ENCODE measurements at places on chromosomes 6 and 20.

DNA sequence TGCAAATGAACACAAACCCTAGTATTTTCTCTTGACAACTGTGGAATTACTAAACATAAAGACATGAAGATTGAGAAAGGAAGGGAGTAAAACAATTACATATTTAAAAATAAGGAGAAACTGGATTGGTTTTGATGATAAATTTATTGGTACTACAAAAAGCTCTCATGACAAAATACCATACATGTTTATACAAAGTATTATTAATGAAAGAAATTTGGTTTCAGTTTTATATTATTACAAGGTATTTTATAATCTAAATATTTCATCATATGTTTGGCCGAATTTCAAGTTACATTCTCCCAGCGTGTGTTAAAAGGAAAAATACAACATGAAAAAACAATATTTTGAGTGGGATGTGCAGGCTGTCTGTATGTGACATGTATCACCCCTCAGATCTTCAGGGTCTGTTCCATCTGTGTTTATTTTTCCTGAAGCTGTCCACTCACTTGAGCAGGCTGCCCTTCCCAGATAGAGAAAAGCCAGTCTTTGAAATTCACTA, 568.4 kb downstream of the NKAIN2 start:
- no peak for DNase-seq

DNA sequence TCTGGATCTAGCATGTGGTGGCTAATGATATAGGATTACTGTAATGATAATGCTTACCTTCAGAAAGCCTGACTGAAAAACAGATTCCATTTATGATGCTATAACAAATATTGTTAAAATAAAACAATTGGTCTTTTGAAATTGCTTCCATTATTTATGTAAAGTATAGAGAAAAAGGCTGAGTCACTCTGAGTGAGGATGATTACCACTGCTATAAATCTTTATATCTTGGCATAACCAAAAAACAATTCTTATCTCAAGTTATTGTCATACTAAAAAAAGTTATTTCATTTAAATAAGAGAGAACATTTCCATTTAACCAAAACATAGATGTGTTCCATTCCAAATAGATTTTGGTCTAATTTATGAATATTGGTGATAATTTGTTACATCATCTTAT, 53.0 kb upstream of the DST start:
- no peak for DNase-seq

DNA sequence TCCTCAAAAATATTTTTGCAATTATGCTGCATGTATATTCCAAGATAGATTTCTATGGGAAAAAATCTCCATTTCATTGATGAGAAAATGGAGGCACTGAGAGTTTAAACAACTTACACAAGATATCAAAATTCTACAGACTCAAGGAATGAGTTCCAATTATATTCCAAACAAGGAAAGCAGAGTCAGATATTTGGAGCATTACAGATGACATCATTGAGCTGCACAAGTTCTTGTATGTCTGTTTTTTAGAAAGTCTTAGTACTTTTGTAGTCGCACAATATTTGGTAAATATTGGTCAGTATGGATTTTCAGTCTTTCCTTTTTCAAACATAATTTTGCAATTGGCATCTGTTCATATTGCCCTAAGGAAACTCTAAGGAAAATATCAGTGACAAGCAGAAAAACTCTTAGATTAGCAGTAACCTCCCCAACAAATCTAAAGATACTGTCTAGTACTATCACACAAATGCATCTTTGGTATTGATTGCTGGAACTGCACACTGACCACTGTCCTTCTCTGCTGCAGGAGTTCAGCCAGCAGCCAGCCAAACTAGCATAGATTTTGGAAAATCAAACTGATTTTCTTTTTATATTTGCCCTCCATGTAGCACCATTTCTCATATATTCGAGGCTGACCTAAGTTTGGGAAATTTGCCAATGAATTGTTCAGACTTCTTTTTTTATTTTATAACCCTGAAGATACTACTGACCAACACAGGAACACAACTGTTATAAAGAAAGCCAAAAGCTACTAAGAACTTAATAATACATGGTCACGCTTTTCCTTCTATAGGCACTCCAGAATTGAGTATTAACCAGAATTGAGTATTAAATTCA, 51.7 kb upstream of the TBX18 start:
- no peak for DNase-seq

DNA sequence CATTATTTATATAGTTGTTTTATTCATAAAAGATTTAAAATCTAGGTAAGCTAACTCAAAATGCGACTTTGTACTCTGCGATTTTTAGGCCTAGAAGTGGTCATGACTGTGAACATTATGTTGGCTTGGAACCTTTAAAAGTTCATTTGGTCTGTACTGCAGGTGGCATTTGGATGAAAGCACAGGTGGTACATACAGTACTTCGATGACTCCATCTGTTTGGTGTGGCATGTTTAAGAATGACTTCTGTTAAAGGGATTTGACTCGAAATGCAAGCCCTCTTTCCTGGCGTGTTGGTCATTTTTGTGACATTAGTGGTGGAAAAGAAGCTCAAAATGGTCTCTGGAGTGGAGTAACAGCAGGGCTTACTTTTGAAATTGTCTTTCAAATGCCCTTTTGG, 118.1 kb downstream of the UST start:
- DNase-seq: no peak

DNA sequence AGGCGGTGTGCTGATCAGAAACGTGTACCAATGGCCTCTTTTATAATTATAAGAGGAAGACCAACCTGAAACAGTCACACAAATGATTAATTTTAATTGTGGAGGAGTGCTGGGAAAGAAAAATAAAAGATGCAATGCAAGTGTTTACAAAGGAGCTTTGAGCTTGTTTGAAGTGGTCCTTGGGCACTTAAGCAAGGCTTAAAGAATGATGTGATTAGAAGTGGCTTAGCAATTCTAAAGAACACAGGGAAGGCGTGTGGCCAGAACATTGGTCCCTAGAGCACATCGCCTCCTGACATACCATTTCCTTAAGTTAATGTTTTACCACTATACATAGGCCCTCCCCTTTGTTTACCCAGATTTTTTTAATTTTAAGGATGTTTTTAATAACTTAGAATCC, 26.1 kb downstream of the PTPN1 start:
- DNase-seq: no peak

GRCh38 chr6:68186870-68187269, 448.2 kb upstream of the ADGRB3 start:
- no peak for DNase-seq

DNA sequence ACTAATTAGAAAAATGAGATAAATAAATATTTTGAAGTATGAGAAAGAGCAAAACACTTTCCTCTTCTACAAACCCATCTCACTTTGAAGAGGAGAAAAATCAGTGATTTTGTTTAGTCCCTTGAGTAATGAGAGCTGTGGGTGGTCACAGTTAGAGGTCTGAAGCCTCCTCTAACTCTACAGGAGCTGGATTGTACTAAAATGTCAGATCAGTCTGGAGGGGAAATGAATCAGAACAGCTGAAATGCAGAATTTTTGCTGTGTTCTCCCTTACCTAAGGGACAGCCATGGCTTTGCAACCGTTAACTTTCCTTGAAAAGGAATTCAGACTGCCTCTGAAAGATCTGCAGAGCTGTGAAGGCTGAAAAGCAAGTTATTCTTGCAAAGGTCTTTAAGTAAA, 11.4 kb upstream of the RFPL4B start:
- no peak for DNase-seq

DNA sequence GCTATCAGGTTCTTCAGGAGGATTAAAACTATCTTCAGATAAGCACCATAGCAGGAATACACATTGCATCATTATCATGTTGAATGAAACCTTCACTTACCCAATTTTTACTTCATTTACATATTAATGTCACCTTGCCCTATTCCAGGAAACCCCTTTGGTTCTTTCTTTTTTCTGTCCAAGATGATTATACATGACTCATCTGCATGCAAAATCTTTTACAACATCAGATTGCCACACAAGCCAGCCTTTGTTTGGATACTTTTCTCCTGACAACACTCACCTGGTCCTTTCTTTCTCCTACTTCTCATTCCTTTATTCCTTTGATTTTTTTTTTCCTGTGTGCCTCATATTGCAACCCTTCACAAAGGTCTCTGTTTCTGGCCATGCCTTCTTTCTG, 200.5 kb upstream of the POU3F2 start:
- DNase-seq: no peak

DNA sequence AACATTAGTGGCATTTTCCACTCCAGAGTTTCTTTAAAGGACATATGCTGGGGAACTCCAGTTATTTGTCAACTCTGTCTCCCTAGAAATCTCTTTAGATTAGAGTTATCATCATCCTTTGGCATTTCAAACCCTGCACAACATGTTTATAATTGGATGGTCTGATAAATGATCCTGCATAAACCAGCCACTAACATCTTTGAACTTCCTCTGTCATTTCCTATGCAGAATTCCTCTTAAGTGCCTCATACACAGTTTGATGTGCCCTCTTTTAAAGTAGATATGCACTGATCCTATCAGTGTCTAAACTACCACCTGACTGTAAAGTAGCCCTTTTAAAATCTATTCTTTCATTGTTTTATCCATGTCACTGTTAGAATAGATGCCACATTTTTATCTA, 306.3 kb upstream of the IRAK1BP1 start:
- DNase-seq: no peak

- DNase-seq: no peak
Observed at GRCh38 chr20:39849664-39850063, 839.4 kb downstream of the MAFB start.

GRCh38 chr6:16316741-16317251, 78.4 kb downstream of the GMPR start:
- DNase-seq: peak; percentile 44

DNA sequence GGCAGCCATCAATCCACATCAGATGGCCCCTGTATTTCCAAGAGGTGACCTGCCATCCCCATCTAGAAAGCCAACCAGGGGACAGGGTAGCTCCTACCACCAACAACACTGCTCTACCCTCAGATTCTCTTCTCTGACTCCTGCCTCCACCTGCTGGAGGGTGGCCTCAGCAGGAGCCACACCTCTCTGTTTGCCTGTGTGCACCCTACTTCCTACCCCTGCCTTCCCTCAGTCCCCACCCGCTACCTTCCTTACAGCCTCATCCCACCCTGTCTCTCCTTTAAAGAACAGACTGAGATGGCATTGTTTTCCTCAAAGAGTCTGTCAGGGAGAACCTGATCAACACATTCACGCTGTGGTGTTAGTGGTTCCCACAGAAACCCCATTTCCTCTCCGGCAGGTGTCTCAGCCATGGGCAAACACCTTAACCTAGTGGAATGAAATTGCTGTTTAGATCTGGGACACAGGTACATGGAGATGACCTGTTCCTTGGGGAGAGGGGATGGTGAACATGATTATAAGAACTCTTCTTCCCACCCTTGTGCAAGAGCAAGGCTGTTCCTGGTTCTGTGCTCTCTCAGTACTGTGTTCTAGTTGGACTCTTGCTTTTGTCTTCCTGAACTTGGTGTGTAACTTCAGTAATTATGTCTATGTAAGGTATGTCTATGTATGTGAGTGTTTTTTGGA, 1.8 kb downstream of the ENTPD6 start:
- DNase-seq: peak; percentile 43
